Lung microvascular endothelial cell (primary cell): ENCODE measurements at places on chromosomes 12 and 14. TPM values are rescaled to one million over a fixed set of nuclear protein-coding genes. Genes with fewer than 3 reads are reported as not detected.

The ATXN2 gene
- 9.6 and 23.0 TPM in 2 replicates for total RNA-seq

DNA sequence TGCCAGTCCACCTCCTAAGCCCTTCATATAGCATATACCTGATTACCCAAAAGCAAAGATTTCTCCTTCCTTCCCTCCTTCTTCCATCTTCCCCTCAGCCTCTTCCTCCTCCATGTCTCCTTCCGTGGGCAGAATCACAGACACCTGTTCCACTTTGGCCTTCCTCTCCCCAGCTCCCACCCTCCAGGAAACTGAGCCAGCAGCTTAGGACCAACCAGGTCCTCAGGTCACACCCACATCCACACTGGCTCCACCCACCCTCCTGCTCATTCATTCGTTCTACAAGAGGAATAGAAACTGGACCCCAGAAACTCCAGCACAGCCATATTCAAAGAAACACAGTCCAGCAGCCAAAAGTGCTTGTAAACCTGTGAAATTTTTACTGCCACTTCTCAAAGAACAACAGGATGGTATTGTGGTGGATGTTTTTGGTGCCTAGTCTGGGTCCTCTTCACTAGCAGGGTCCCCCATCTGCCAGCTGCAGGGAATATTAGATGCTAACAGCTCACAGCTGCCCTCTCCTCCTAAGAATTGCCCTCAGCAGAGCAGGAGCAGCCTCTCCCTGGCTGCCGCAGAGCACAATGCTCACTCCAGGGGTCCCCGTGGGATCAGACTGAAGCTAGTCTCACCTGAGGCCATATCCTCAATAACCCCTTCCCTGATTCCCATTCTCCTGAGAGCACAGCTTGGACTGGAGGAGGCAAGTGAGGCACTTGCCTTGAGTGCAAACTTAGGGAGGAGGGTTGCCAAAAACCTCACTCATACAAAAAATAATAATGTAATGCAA is 18.4 kb downstream of the CMKLR1 start:
- DNase-seq, result no peak

DNA sequence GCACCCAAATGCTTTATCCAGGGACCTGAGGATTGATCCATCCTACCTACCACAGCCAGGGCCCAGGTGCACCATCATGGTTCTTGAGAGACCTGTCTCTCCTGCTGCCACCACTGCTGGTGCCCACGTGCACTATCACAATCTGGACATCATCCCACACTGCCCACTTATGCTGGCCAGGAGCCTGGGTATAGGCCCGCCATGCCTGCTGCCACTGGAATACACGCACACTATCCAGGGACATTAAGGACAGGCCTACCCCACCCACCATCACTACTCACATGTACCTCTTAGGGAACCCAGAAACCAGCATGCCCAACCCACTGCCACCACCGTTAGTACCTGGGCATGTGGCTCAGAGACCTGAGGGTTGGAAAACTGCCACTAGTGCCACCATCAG is 207.7 kb downstream of the NELL2 start:
- DNase-seq, result no peak

- DNase-seq, result no peak
Observed at GRCh38 chr12:102596031-102596430, 115.7 kb upstream of the IGF1 start.
